ENCODE measurements at places on chromosomes 5 and 9.

DNA sequence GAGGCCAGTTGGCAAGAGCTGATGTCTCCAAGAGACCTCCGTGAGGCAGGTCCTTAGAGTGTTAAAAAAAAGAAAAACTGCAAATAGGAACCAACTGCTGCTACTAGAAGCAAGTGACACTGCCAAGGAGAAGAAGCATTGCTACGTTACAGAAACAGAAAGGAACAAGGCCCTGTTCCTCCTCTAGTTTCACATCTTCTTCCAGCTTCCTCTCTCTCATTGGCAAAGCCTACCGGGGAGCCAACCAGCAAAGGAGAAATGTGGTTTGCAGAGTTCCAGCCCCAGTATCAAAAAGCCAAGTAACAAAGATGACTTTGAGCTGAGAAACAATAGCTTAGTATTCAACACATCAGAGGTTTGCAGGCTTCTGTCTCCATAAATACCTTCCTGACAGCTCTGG lies 145.9 kb downstream of the PRELID2 start:
- no peak for DNase-seq

DNA sequence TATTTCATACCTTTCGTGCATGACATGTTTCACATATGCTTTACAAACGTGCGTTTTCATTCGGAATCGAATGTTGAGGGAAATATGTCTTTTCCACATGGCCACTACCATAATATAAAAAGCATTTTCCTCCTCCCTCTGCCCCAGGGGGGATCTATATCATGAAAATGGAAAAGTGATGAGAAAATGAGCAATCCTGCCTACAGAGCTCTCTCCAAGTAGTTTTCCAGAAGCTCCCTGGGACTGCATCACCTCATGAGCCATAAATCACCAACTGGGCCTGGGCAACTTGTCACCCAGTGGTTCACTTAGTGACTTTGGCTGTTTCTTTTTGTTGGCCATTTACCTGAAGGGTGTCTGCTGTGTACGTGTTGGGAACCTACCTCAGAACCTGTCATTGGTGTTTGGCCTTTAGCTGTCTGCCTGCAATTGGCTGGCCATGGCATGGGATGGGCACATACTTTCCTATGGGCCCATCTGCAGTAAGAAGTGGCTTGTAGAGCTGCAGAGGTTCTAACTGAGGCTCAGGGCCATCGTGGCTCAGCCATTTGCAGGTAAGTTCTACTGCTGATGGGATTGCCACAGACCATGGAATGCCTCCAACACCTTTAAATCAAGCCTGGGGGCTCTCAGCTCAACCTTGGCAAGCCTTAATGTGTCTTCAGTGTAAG lies 9.5 kb upstream of the TIFAB start:
- DNase-seq: no peak

GRCh38 chr5:156595132-156595787 lies 254.8 kb upstream of the PPP1R2B start:
- no peak for DNase-seq

DNA sequence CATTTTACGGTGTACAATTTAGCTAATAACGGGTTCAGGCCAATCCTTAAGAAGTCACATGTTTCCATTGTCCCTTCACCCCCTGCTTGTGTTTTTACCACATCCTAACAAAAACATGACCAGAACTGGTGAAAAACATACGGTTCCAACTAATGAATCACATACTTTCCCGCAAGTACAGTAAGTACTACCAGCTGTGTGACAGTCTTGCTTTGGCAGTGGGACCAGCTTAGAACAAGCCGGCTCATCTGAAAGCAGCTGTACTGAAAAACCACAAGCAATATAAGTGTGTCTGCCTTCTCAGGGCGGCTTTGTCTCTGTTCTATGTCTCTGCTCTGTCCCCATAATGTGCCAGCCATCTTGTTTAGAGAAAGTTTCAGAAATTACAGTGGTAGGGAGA lies 242.5 kb downstream of the BNC2 start:
- DNase-seq: no peak

- DNase-seq: no peak
Observed at GRCh38 chr9:15137658-15138356, 169.2 kb downstream of the TTC39B start.

GRCh38 chr5:172985596-172985995 lies 2.0 kb downstream of the ATP6V0E1 start:
- DNase-seq: peak; percentile 48

DNA sequence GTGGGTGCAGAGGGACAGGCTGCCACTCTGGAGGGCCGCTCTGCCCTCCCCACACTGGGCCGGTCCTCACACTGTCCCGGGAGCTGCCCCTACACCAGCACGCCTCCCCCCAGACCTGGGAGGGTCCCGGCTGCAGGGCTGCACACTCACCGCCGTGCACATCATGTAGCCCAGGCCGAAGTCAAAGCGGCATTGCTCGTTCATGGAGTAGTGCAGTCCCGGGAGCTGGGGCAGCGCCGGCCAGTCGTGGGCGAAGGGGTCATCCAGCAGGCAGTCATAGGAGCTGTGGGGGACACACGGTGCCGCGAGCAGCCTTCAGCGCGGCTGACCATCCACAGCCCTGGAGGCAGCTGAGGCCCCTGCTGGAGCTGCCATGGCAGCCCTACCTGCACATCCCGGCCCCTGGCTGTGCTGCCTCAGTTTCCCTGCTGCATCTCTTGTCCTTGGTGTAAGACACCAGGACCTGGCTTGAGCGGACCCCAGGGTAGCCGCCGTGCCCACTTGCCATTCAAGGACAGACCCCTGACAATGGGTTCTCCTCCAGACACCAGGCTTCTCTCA lies 93.2 kb downstream of the ZNF354C start:
- no peak for DNase-seq

- no peak for DNase-seq
Observed at GRCh38 chr9:70177121-70177520, 81.7 kb upstream of the SMC5 start.

DNA sequence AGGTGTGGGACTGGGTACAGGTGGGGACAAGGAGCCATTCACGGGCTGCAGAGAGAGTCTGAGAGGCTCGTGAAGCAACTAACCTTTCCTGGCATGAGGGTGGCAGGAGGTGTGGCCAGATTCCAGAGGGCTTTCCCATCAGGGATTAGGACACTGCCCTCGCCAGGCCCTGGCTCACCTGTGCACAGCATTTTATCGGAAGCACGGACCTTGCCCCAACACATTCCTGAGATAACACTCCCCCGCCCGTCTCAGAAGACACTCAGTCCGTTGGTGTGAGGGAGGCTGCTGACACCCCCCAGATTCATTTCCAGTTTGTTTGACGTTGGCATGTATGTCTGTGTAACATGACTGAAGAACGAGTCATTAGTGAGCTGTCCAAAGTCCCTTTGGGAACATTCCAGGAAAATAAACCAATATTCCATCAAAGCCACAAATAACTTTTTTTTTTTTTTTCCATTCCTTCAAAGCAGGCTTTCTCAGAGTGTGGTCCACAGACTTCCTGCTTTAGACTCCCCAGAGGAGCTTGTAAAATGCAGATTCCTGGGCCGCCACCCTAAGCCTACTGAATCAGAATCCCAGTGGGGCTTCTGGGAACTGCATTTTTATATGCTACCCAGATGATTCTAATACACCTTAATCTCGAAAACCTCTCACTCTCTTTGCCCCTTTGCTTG lies 23.4 kb downstream of the WWC1 start:
- no peak for DNase-seq
